GM04504 (cell line): ENCODE measurements at places on chromosomes 4 and X.

DNA sequence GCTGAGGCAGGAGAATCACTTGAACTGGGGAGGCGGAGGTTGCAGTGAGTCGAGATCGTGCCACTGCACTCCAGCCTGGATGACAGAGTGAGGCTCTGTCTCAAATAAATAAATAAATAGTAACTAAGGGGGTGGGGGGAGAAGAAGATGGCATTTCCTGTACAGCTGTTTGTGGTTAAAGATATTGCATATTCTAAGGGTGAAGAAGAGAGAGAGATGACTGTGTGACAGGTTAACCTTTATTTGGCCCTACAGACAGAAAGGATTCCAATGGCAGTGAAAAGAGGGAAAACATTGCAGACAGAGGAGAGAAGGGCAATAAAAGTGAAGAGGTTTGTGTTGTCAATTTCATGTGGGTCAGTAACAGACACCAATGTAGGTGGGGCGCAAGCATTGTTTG lies 9.4 kb downstream of the TASL start:
- peak; percentile 31 for DNase-seq

- DNase-seq: no peak
Measured at GRCh38 chr4:183445097-183445428, 627 bp downstream of the CDKN2AIP start.

- DNase-seq: no peak
Measured at GRCh38 chrX:149871940-149872339, 9.0 kb upstream of the MAGEA8 start.

- peak; percentile 23 for DNase-seq
Measured at GRCh38 chrX:74535408-74536151, 78.8 kb downstream of the RLIM start.

GRCh38 chr4:97762115-97762512 lies 381.2 kb downstream of the STPG2 start:
- no peak for DNase-seq

DNA sequence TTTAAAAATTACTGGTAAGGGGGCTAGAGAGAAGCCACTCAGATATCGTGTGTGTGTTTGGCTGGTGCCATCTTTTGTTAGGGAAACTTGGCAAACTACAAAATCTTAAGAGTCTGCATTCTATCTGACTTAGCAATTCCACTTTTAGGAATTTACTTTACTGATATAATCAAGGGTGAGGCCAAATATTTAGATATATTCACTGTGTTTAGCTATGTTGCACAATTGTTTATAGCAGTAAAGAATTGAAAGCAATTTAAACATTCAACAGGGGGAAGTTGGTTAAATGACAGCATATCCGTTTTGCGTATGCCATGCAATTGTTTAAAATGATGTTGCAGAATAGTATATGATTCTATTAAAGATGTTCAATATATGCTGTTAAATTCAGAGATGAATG lies 6.4 kb upstream of the HERC3 start:
- DNase-seq: no peak

- no peak for DNase-seq
Measured at GRCh38 chr4:184462724-184463123, 11.6 kb downstream of the IRF2 start.
